Activated CD4-positive, alpha-beta T cell treated with anti-CD3 and anti-CD28 coated beads, Interleukin-2, amount 10 ng/mL, durations not matched to agents 24 days and 14 days (primary cell): ENCODE measurements at places on chromosomes 4 and X. TPM values are rescaled to one million over a fixed set of nuclear protein-coding genes. Genes with fewer than 3 reads are reported as not detected.
A peak's percentile ranks its signal among the peaks of the same experiment; 100 is the strongest.

GRCh38 chr4:57424232-57424897 is 314.2 kb upstream of the IGFBP7 start:
- no peak for DNase-seq

DNA sequence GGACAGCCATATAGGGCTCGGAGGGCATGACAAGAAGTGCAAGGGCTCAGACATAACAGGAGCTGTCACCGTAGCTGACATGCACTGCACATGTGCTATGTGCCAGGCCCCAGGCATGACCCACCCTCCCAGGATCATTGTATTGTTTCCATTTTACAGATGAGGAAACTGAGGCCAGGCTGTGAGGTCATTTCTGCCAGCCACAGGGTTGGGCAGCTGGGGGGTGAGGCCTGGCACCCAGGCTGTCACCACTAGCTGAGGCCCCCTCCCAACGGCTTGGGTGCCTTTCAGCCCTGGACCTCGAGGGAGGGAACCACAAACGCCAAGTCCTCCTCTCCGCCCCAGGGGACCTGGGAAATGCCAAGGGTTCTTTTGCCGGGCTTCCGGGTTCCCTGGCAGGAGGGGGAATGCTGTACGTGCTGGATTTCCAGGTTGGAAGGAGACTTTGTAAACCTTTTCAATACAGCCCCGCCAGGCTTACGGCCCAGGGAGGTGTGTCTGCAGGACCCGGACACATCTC is 12.6 kb downstream of the TREX2 start:
- DNase-seq: no peak

GRCh38 chr4:25158817-25159216 is 1.4 kb downstream of the SEPSECS start:
- DNase-seq: peak; percentile 46

The ADRA2C gene
- not detected in 2 replicates for total RNA-seq

- DNase-seq: no peak
Measured at GRCh38 chrX:7194606-7195005, 46.7 kb upstream of the PUDP start.

GRCh38 chr4:87916626-87917025 is 58.9 kb upstream of the SPP1 start:
- DNase-seq: no peak

GRCh38 chrX:120561634-120562568 is 1.1 kb upstream of the CUL4B start:
- no peak for DNase-seq

DNA sequence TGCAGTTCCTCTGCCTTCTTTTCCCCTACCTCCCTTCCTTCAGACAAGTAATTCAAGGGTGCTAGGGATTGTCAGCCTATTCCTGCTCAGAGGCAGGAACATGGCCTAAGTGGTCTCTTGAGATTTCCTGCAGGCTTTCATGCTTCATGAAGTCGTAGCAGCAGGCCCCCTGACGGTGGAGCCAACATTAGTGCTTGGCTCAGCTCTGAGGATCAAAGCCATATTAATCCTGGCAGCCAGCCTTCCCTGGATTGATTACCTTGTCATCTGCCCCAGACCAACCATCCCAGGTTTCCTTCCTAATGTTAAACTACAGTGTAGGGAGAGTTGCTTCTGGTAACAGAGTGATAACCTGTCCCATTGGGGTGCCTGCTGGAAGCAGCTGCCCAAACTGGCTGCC is 84.1 kb downstream of the SLC16A2 start:
- DNase-seq: no peak

DNA sequence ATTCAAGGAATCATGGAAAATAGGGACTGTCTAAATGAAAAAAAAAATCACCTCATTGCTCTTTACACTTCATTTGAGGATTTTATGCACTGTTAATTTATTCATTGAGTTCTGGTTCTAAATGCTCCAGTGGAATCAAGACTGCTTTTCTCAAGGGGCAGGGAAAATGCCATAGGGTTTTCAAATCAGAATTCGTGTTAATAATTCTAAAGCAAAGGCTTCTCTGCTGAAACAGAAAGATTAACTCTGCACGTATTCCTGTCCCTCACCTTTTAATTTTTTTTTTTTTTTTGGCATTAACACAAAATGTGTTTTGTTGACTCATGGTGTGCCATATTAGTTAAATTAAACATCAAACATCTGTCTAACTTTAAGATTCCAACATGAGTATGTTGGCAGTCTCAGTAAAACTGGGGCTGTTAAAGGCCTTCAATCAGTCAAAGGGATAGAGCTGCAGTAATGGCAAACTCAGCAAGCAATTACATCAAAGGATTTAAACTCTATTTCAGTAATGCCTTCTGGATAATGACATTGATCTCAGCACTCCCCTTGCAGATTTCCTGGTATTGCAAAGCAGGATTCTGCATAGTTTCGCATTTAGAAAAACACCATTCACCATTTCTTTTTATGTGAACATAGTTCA is 878.1 kb downstream of the RAPGEF2 start:
- no peak for DNase-seq

DNA sequence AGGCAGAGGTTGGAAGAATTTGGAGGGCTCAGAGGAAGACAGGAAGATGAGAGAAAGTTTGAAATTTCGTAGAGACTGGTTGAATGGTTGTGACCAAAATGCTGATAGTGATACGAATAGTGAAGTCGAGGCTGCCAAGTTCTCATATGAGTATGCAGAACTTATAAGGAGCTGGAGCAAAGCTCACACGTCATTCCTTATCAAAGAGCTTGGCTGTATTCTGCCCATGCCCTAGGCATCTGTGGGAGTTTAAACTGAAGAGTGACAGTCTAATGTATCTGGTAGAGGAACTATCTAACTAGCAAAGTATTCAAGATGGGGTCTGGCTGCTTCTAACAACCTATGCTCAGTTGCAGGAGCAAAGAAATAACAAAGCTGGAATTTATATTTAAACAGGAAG is 102.1 kb downstream of the PCDH18 start:
- DNase-seq: no peak

The USP38 gene
- 28.5 and 28.7 TPM in 2 replicates for total RNA-seq

DNA sequence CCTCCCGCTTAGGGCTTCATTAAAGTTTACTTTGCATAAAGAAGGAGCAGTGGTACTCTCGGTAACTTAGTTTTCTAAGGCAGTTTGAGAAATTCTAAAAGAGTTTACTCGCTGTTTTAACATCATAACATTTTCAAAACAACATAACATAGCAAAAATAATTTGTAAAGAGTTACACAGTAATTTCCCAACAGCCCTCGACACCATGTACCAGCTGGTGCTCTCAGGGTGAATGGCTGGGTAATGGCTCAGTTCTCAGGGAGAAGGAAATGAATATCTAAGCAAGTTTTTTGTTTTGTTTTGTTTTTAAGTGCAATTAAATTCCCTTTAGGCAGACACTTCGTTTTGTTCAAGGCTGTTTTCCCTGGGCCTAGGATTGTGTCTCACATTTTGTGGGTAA is 435.3 kb downstream of the C4orf33 start:
- no peak for DNase-seq

- DNase-seq: no peak
Measured at GRCh38 chrX:42119076-42119475, 195.7 kb upstream of the CASK start.

The POLN gene
- 1.9 and 2.3 TPM in 2 replicates for total RNA-seq

GRCh38 chr4:82797405-82798111 is 1.0 kb downstream of the SCD5 start:
- peak; percentile 60 for DNase-seq

GRCh38 chr4:163137581-163137980 is 29.1 kb downstream of the NAF1 start:
- DNase-seq: no peak

- no peak for DNase-seq
Measured at GRCh38 chr4:76753814-76754213, 144.1 kb downstream of the SOWAHB start.

The RRH gene
- not detected in 2 replicates for total RNA-seq

The IGSF1 gene
- not detected in 2 replicates for total RNA-seq

The PALLD gene
- 34.3 and 37.9 TPM in 2 replicates for total RNA-seq

DNA sequence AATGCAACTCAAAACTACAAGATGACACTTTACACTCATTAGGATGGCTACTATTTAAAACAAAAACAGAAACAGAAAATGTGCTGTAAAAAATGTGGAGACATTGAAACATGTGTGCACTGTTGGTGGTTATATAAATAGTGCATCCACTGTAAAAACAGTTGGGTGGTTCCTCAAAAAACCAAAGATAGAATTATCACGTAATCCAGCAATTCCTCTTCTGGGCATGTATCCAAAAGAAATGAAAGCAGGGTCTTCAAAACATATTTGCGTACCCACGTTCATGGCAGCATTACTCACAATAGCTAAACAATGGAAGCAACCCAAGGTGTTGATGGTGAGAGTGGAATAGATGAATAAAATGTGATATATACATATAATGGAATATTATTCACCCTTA is 967.2 kb downstream of the TRAM1L1 start:
- DNase-seq: no peak

The HTR2C gene
- total RNA-seq: not detected in 2 replicates

The SHROOM3 gene
- 0.02 and 0.05 TPM in 2 replicates for total RNA-seq

- peak; percentile 44 for DNase-seq
Measured at GRCh38 chrX:126770179-126770578, 49.4 kb upstream of the PRR32 start.

DNA sequence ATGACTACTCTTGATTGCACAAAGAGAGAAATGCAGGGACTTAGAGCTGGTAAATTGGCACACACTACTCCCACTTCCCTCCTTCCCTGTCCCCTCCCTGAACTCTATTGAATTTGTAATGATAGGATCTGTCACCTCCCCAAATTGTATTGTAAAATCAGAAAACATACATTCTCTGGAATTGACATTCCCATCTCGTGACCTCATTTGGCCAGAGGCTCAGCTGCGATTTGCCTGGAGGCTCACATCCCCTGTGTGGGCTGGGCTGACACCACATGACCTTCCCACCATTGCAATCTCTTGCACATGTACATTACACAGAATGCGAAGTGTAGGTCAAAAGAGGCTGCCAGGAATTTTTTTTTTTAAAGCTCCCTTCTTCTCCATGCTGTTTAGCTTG is 172.1 kb downstream of the MID1IP1 start:
- no peak for DNase-seq

- DNase-seq: no peak
Measured at GRCh38 chrX:43718546-43718945, 62.4 kb downstream of the MAOA start.

GRCh38 chr4:129342819-129343408 is 247.0 kb downstream of the C4orf33 start:
- no peak for DNase-seq

DNA sequence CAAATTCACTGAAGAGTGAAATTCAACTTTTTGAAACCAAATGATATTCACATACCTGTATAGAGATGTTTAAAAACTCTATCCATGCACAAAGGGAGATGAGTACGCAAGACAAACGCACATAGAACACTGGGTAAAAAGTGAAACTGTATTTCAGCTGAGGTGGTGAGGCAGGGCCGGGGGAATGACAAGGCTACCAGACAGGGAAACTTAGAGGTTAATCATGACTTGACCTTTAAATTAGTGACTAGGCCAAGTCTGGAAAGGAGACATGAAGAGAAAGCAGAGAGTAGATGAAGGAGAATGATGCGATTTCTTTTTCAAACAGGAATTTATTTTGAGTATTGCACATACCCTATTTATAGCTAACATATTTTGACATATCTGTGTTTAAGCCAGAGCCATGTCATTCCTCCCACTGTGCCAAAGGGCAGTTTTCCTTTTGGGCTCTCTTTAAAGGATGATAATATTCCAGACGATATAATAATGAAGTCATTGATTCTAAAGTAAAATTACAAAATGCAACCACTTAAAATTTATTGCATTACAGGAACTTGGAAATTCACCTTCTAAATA is 49.4 kb downstream of the ARHGEF6 start:
- no peak for DNase-seq

- DNase-seq: peak; percentile 51
Measured at GRCh38 chrX:104253567-104254441, 929 bp downstream of the ESX1 start.

DNA sequence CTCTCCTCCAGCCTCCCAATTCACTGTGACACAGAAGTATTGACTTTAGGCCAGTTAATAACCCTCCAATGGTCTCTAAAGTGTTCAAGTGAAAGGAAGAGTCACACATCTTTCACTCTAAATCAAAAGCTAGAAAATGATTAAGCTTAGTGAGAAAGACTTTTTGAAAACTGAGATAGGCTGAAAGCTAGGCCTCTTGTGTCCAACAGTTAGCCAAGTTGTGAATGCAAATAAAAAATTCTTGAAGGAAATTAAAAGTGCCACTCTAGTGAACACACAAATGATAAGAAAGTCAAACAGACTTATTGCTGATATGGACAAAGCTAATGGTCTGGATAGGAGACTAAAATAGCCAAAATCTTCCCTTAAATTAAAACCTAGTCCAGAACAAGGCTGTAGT is 687.2 kb downstream of the TRIML1 start:
- no peak for DNase-seq

- DNase-seq: no peak
Measured at GRCh38 chrX:44433556-44433955, 90.1 kb upstream of the EFHC2 start.

DNA sequence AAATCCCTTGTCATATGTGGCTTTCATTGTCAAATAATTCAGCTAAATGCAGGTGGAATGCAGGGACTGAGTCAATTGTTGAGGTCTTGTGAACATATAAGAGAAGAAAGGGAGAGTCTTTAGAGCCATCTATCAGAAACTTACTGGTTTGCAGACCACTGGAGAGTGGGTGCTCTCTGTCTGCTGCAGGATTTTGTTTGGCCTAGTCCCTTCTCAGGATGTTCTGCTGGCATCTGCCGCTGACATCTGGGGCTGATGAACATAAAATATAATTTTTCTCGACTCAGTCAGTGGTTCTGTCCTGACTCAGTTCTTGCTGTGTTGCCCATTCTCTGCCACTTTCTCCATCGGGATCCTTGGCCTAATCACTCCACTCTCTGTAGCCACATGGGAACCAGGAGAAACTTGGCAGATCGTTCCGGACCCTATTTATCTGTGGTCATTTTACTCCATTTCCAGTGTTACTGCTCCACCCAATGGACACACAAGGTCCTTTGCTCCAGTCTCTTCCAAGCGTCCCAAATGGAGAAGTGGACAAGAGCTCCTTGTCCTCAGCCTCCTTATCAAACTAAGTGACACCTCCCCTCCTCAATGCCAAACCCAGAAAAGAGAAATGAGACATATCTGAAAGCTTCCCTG is 436.2 kb downstream of the FAT4 start:
- DNase-seq: no peak

GRCh38 chrX:118502161-118502789 is 6.7 kb downstream of the DOCK11 start:
- DNase-seq: no peak

GRCh38 chr4:2057382-2058065 is 1.6 kb upstream of the NAT8L start:
- no peak for DNase-seq

DNA sequence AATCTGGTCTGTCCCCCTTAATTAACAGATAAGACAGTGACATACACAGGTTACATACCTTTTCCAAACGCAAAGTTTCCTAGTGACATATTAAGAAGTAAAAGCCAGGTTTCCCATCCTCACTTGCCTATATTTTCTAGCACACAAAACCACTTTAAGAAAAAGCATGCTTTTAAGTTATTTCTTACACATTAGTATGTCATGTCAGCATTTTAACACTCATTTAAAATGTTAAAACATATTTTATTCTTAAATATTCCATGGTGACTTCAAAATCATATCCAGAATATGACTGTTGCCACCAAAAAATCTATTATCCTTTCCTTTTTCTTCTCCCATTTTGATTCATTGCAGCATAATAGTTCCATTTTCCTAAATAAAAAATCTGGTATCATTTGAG is 1830.2 kb downstream of the STIM2 start:
- DNase-seq: no peak

The CCDC120 gene
- 4.4 and 4.5 TPM in 2 replicates for total RNA-seq

GRCh38 chr4:81648576-81649275 is 177.0 kb upstream of the RASGEF1B start:
- peak; percentile 85 for DNase-seq

The IQCM gene
- total RNA-seq: not detected in 2 replicates
